ENCODE measurements at places on chromosomes 4 and X.

- DNase-seq, result no peak
Observed at GRCh38 chr4:182089326-182089725, 153.9 kb upstream of the TENM3 start.

DNA sequence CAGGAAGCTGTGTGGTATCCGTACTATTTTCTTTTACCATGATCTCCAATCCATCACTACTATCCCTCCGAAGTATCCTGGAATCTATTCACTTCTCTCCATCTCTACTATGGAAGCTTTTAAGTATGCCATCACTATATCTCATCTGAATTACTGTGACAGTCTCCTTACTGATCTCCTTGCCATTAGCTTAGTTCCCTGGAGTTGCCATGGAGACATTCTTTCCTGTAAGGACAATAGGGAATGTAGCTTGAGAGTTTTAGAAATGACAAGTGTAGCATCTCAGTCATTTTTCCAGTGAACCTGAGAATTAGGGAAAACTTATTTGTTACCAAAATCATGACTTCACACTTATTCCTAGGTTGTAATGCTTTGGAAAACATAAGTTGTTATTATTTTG, 86.3 kb downstream of the HPGD start:
- DNase-seq, result no peak

DNA sequence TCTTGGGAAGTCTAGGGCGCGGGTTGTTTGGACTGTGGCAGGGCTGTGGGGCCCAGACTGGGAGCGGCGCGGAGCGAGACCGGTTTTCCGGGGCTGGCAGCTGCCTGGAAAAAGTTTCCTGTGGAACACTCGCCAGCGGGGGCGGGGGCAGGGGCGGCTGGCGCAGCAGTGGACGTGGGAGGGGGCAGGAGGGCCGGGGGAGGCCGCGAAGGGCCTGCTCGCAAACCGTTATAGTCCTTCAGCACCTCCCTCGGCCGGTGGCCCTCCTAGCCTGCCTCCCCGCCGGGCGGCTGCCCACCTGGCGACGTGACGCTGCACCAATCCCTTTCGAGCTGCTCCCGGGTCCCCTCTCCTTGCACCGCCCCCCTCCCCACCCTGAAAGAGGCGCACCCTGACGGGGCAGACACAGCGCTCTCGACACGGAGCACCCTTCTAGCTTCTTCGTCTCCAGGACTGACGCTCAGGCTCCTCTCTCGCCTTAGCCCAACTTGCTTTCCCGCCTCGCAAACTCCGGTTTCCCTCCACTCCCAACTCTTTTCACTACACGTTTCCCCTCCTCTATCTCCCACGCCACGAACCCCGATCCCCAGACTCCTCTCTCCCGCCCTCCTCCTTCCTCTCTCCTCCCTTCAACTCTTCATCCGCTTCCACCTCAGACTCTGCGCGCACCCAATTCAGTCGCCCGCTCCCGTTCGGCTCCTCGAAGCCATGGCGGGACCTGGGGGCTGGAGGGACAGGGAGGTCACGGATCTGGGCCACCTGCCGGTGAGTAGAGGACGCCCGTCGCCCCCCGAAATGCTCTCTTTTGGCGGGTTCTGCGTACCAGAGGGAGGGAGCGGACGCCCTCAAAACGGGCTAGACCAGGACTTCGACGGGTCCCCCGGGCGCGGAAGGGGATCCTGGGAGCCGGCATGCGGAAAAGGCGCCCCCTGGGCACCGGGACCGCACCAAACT, at the start of gene NRK:
Gene NRK (plus strand): TSS at position 402 of the 954 bp plus-strand sequence. CDS start 307 bp downstream, at position 709.
- peak; percentile 88 for DNase-seq

- DNase-seq, result peak; percentile 53
Observed at GRCh38 chrX:15471028-15471427, 22.1 kb downstream of the PIR start.

- DNase-seq, result no peak
Observed at GRCh38 chrX:118548841-118549240, 53.2 kb downstream of the DOCK11 start.
